NCI-H1092 (cell line): ENCODE measurements at places on chromosomes 11 and 22.

GRCh38 chr11:64007629-64008282, 21.5 kb downstream of the OTUB1 start:
- DNase-seq: no peak

DNA sequence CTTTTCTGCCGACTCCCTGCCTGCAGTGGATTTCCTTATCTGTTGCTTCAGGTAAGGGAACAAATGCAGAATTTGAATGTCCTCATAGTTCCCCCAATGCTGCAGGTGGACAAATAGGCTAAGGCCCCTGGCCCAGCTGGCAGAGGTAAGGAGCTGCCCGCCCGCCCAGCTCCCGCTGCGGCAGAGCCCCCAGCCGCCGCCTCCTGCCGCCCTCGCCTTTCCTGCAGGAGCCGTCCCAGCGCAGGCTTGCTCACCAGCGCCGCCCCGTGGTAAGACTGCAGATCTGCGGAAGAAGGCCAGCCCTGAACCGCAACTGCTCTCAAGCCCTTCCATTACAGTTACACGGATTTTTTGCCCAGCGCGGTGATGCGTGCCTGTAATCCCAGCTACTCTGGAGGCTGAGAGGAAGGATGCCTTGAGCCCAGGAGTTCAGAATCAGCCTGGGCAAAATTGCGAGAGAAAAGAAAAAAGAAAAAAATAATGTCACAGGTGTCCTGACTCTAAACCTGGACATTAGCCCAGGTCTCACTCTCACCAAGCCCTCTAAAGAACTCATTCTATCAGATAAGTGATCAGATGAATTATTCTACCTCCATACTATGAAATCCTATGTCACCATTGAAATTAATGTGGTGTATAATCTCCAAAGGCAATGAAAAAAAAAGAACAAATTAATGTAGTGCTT, 51.2 kb upstream of the EMID1 start:
- DNase-seq: peak; percentile 53

- no peak for DNase-seq
Measured at GRCh38 chr22:42336527-42337227, 66.2 kb upstream of the TCF20 start.

DNA sequence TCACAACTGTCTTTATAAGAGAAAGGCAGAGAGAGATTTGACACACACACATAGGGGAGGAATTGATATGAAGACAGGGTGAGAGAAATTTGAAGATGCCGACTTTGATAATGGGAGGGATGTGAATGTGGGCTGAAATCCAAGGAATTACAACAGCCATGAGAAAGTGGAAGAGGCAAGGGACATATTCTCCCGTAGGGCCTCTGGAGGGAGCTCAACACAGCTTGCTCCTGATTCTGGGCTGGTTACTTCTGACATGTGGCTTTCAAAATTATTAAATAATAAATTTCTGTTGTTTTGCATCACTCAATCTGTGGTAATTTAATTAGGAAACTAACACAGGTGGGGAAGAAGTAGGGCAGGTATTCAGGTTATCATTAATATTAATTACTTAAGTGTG, 282.9 kb downstream of the LUZP2 start:
- no peak for DNase-seq

GRCh38 chr11:132099692-132100091, 729.3 kb downstream of the NTM start:
- DNase-seq: no peak

DNA sequence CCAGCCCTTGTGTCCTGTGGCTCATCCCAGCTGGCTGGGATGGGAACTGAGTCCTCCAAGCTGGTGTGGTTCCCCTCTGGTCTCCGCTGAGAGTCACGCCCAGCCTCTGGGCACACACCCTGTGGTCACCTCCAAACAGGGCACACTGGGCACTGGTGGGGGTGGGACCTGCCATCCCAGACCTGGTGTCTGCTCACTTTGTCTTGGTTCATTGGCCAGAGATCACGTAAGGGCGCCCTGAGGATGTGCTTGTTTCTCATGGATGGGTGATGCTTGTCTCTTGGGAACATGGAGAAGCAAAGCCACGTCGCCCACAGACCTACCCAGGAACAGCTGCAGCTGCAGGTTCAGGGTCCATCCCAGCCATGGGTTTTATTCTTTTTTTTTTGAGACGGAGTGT, 43.1 kb downstream of the LRP5 start:
- no peak for DNase-seq

- no peak for DNase-seq
Measured at GRCh38 chr11:131692961-131693360, 322.5 kb downstream of the NTM start.

- no peak for DNase-seq
Measured at GRCh38 chr22:31233001-31233400, 20.9 kb downstream of the LIMK2 start.

DNA sequence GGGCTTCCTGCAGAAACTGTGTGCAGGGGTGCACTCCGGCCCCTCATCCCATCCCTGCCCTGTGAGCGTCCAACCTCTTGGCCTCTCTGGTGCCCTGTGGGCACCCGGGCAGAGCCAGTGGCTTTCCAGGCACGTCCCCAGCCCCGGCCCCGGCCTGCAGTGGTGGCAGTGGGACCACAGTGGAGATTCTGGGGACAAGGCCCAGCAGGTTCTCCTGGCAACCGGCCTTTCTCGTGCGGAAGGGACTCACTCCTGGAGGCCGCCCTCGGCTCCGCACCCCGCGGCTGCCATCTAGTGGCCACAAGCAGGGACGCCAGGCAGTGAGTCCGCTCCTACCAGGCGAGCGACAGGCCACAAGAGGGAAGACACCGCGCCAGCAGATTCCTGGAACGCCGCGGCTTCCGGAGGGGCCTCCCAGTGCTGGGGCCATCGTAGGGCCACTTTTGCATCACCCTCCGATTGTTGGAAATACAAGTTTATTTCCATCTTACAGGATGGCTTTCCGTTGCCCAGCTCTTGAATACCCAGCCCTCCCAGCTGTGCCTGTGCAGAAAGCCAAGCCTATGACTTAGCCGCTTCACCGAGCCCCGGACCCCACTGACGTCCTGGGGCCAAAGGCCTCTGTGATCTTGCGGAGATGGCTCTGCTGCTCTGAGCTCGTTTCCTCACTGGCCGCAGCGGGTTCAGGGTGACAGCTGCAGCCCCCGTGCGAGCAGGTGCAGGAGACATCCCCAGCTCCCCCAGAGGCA, 357.3 kb downstream of the CTTN start:
- DNase-seq: peak; percentile 71

GRCh38 chr11:83681031-83681781, 395.0 kb upstream of the CCDC90B start:
- no peak for DNase-seq

DNA sequence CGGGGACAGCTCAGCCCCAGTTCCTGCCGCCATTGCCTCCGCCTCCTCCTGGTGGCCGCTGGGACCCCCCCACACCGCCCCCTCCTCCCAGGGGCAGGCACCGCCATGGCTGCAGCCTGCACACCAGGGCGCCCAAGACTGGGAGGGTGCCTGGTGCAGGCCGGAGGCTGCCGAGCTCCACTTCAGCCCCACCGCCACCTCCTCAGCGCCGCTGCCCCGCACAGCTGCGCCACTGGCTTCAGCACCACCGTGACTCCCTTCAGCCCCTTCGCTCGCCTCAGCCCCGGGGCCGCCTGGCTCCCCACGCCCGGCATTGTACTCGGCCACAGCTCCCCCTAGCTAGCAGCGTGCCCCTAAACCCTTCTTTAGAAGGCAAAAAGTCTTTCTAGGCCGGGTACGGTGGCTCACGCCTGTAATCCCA, 131.1 kb downstream of the CRYBB2 start:
- no peak for DNase-seq

GRCh38 chr11:68810164-68810563, 31.6 kb downstream of the CPT1A start:
- no peak for DNase-seq

- DNase-seq: no peak
Measured at GRCh38 chr11:6323291-6323905, 3.1 kb upstream of the CAVIN3 start.

DNA sequence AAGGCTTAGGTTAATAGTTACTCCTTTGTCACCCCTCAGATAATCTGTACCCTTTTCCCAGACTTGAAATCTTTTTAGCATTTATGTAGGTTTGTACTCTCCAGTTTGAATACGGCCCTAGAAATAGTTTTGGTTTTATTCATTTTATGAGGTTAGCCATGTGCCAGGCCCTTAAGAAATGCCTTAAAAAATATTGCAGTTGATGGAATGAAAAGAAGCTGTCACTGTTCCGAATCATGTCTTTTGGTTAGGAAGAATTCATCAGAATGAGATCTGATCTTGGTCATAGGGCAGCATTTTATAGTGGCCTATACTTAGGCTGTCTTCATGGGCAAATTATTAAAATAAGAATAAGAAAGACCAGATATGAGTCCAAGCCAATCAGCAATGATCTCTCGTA, 14.8 kb upstream of the PRSS23 start:
- DNase-seq: no peak

GRCh38 chr11:26994631-26995095, 751 bp downstream of the FIBIN start:
- DNase-seq: no peak

DNA sequence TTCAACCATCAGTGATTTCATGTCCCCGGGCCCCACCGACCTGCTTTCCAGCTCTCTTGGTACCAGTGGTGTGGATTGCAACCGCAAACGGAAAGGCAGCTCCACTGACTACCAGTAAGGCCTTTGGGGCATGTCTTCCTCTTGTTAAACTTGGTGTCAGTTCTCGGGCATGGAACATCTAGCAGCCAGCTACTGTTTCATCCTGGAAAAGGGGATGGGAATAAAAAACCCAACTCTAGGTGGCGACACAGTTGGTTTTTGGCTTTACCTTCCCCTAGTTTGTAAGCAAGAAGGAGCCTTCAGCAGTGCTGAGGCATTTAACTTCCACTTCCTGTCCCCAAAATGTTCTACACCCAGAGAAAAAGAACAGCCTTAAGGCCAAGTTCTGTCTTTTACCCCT, 76.7 kb downstream of the BMAL1 start:
- no peak for DNase-seq

- no peak for DNase-seq
Measured at GRCh38 chr11:112605093-112605666, 344.5 kb upstream of the PLET1 start.

GRCh38 chr11:57276971-57277675, 40.1 kb upstream of the APLNR start:
- no peak for DNase-seq

- DNase-seq: no peak
Measured at GRCh38 chr11:61683961-61684869, 4.0 kb downstream of the DAGLA start.

GRCh38 chr11:118202599-118203422, 22.0 kb downstream of the JAML start:
- DNase-seq: no peak

GRCh38 chr11:8581300-8581699, 12.7 kb downstream of the STK33 start:
- no peak for DNase-seq
